ENCODE measurements at places on chromosomes 6 and 20.

DNA sequence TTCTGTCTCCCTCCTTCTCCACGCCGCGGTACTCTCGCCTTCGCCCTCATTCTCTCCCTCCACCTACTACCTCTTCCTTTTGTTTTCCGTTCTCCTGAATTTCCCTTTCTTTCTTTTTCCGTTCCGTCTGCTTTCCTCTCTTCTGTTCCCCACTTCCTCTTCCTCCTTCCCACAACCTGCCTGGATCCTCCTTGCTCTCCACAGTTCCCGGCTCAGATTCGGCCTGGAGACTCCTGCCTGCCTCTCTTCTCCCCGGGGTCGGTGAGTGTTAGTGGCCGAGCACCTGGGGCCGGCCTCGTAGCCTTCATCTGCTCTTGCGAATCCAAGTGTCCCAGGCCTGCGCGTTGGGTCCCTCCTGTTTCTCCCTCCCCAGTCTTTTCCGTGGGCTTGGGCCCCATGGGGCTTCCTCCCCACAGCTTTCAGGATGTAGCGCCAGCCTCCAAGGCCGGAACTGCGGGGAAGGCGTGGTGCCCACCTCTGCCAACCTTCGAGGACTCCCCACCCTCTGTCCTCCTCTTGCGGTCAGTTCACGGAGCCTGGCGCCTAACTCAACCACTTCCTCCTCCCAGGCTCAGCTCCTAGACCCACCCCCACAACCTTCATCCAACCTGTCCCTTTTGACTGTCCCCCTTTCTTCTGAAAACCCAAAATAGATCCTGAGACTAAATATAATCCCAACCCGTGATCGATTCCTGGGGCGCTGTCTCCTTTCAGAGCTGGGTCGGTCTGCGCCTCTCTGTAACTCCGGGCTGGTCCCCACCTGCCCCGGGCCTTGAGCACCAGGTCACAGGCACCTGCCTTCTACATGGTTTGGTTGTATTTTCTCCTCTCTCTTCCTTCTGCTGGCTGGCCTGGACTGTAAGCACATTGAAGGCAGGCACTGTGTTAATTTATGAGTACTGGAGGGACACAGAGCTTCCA lies 6.8 kb downstream of the NRN1 start:
- no peak for DNase-seq

- DNase-seq = no peak
Observed at GRCh38 chr6:142412658-142413057, 110.9 kb downstream of the ADGRG6 start.

GRCh38 chr6:118546164-118546879 lies 1.8 kb upstream of the PLN start:
- DNase-seq = no peak

GRCh38 chr6:142635130-142635529 lies 309.8 kb downstream of the HIVEP2 start:
- DNase-seq = no peak

DNA sequence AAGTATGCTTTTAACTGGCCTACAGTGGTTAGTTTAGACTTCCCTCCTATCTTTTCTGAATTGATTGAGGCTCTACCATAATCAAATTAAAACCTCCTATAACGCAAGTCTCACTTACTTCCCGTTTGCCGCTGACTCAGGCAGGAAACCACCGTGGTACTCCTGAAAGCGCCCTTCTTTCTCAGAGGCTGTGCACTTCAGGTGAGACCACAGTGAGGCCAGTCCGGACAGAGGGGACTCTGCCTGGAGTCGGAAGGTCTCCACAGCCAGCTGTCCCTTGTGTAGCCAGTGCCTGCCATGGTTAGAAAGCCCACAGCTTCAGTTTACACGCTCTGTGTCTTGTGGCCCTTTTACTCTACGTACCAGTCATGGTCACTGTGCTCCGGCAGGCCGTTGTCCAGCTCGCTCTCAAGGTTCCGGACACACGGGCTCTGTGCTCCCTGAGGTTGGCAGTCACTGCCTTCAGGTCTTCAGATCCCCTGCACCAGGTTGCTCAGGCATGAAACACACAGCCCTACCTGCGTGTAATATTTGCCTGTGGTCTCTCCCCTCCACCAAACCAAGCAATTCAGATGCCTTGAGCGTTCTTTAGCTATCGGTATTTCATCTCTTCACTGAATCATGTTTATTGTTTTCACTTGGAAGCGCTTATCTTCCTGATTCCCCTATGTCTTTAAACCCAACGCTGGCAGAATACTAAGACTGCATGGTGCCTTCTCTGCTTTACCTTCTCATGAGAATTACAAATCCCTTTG lies 178.8 kb downstream of the SMOC2 start:
- no peak for DNase-seq

- DNase-seq = no peak
Observed at GRCh38 chr6:11201772-11202512, 30.5 kb downstream of the NEDD9 start.

- no peak for DNase-seq
Observed at GRCh38 chr6:41318261-41318653, 17.2 kb upstream of the NCR2 start.

GRCh38 chr6:31354158-31354863 lies 2.7 kb downstream of the HLA-B start:
- DNase-seq = no peak

GRCh38 chr6:73823046-73823735 lies 127.2 kb downstream of the CD109 start:
- DNase-seq = peak; percentile 74

DNA sequence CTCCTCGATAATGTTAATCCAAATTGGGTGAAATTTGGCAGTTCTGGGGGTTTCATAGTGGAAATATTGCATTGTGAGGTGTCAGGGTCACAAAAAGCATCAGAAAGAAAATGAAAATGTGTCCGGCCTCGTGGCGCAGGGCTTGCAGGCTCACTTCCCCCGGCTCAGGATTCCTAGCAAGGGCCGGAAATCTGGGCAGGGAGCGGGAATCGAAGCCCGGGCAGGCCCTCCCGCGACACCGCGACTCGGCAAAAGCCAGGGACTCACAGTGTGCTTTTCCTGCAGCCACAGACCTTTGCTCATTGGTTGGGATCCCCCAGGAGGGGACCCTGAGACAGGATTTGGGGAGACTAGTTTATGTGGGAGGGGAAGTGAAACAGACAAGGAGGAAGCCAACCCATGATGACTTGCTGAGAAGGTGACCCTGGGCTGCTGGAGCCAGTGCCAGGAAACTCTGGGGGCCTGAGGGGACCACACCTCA lies 847 bp upstream of the CD93 start:
- DNase-seq = no peak

GRCh38 chr20:32564921-32565734 lies 20.0 kb downstream of the NOL4L start:
- no peak for DNase-seq

GRCh38 chr6:81655696-81656095 lies 96.8 kb downstream of the TENT5A start:
- DNase-seq = no peak

GRCh38 chr6:155380666-155381332 lies 66.5 kb upstream of the TFB1M start:
- peak; percentile 11 for DNase-seq

DNA sequence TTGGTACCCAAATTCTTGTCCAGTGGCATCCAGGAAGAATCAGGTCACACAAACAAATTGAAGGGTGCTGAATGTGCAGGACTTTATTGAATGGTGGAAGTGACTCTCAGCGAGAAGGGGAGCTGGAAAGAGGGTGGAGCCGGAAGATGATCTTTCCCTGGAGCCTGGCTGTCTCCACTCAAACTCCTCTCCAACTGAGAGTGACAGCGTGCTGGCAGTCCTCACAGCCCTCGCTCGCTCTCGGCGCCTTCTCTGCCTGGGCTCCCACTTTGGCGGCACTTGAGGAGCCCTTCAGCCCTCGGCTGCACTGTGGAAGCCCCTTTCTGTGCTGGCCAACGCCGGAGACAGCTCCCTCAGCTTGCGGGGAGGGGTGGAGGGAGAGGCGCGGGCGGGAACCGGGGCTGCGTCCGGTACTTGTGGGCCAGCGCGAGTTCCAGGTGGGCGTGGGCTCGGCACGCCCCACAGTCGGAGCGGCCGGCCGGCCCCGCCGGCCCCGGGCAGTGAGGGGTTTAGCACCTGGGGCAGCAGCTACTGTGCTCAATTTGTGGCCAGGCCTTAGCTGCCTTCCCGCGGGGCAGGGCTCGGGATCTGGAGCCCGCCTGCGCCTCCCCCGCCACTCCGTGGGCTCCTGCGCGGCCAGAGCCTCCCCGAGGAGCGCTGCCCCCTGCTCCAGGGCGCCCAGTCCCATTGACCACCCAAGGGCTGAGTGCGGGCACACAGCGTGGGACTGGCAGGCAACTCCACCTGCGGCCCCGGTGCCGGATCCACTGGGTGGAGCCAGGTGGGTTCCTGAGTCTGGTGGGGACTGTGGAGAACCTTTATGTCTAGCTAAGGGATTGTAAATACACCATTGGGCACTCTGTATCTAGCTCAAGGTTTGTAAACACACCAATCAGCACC lies 26.7 kb upstream of the MBOAT1 start:
- DNase-seq = no peak

GRCh38 chr6:15504040-15504495 lies 158.8 kb downstream of the DTNBP1 start:
- no peak for DNase-seq

DNA sequence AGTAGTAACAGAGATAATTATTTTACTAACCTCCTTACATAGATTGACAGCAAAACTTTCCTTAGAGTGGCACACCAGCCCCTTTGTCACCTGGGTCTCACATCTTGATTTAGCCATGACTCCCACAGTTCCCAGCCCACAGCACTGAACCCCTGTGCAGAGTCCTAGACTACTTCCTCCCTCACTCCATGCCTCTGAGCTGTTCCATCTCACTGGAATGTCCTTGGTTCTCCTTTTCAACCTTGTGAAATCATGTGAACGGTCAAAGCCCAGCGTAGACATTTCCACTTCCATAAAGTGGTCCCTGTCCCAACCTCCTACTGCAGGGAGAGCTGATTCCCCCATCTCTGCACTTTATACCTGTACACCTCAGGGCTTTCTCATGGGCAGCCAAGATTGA lies 19.7 kb downstream of the CGA start:
- DNase-seq = no peak

GRCh38 chr6:5135788-5136376 lies 50.7 kb downstream of the PPP1R3G start:
- DNase-seq = no peak

GRCh38 chr6:106908386-106908840 lies 66.1 kb downstream of the CD24 start:
- DNase-seq = no peak

- DNase-seq = no peak
Observed at GRCh38 chr6:157066781-157067491, 256.4 kb downstream of the TMEM242 start.

GRCh38 chr6:15977050-15977449 lies 151.8 kb upstream of the MYLIP start:
- DNase-seq = no peak
